Endothelial cell (in vitro differentiated cells): ENCODE measurements at places on chromosomes 7 and 10.
A peak's percentile ranks its signal among the peaks of the same experiment; 100 is the strongest.

DNA sequence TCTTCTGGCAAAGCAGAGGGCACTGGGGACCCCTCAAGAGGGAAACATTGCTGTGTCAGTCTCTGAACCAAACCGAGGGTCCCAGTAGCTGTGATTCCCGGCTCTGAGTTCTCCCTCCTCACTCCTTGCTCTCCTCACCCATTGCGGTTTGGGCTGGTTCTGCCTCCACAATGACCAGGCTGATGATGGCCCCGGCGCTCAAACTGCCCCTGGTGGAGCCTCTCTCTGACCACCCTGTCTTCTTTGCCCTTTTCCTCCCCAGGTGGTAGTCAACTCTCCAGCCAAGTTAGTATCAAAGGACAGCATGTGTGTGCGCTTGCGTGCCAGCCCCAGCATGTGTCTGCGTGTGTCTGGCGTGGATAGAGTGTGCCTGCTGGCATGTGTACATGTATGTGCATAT lies 17.1 kb downstream of the LDB3 start:
- H3K4me1 ChIP-seq, result peaks cover 3% of the 10 kb centered on the region
- H3K27me3 ChIP-seq, result peaks cover 7% of the 10 kb centered on the region
- H3K36me3 ChIP-seq, result no peaks in the 10 kb centered on the region
- peak overlapping the region; percentile 75 for H3K27ac ChIP-seq

- H3K4me1 ChIP-seq, result peaks cover 17% of the 10 kb centered on the region
- H3K27me3 ChIP-seq, result peaks cover 2% of the 10 kb centered on the region
- H3K27ac ChIP-seq, result no peak overlapping the region
- H3K4me3 ChIP-seq, result no peak overlapping the region
- peaks cover 5% of the 10 kb centered on the region for H3K36me3 ChIP-seq
These were observed 78.8 kb downstream of the FAM13C start for GRCh38 chr10:59283456-59284091.

DNA sequence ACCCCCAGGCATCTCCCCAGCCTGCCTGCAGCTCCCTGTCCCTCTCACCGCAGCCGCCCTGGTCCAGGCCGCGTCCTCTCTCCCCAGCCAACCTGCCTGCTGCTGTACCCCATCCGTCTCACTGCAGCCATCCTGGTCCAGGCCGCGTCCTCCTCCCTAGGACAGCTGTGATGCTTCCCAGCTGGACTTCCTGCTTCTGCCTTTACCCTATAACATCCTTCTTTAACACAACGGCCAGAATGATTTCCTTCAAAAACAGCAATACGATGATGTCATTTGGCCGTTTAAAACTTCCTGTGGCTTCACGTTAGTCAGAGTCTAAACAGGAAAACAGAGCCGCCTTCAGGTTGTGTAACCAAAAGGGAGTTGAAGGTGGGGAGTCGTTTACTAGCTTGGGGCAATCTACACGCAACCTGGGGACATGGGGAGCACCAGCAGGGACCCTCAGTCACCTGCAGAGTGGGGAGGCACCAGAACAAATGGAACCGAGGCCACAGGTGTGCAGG lies 32.2 kb upstream of the ZFAND2A start:
- no peaks in the 10 kb centered on the region for H3K36me3 ChIP-seq
- H3K4me1 ChIP-seq, result peaks cover 12% of the 10 kb centered on the region
- peak; percentile 46 for DNase-seq

DNA sequence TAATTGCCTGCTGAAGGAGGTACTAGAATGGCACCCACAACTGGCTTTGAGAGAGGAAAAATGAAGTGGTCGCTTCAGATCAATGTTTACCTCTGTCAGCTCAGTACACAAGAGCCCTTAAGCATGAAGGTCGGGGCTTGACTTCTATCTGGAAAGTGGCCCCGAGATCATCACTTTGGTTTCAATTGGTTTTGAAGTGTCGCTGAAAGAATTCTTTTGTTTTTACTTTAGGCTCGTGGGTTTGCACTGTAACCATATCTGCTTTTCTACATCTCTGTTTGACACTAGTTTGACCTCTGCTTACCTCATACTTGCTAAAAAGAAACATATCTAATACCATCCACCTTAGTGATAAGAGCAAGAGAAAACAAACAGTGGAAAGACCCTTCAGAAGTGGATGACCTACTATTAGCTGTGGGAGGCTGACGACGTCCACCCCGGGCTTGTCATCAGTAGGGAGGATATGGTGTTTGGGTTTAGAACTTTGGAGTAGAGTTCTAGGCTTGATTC lies 361.8 kb downstream of the GATA3 start:
- no peak for DNase-seq
- no peak overlapping the region for H3K27ac ChIP-seq
- no peak overlapping the region for H3K4me3 ChIP-seq
- H3K27me3 ChIP-seq, result peaks cover 1% of the 10 kb centered on the region

DNA sequence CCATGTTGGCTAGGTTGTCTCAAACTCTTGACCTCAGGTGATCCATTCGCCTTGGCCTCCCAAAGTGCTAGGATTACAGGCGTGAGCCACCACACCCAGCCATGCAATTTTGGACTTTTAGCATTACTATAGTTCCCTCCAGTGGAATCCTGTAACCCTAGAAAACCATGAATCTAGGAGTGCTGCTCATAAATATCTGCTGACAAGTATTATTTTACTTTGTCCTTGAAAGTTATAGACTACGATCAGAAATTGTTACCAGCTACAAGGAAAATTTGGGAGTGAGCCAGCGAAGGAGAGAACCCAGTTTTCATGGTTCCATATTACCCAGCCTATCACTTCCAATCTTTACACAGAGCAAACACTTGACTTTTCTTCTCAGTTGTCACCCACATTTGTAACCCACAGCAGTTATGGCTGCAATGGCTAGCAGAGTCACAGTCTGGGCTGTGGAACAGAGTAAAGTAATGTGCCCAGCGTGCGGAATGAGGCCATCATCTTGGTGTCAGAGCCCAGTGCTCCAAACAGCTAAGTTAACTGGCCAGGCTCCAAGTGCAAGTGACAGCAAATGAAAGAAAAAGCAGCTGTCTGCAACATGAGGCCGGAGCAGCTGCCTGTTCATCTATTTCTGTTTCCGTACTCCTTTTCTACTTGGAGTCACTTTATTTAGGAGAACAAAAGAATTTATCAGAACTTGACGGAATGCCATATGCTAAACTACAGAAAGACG lies 29.9 kb downstream of the ZC3HC1 start:
- H3K4me1 ChIP-seq, result no peaks in the 10 kb centered on the region
- H3K4me3 ChIP-seq, result no peak overlapping the region
- no peak overlapping the region for H3K27ac ChIP-seq
- peaks cover 31% of the 10 kb centered on the region for H3K36me3 ChIP-seq
- H3K27me3 ChIP-seq, result no peaks in the 10 kb centered on the region

- H3K27me3 ChIP-seq, result peaks cover 4% of the 10 kb centered on the region
- H3K36me3 ChIP-seq, result peaks cover 39% of the 10 kb centered on the region
- no peak overlapping the region for H3K27ac ChIP-seq
- no peak overlapping the region for H3K4me3 ChIP-seq
- no peaks in the 10 kb centered on the region for H3K4me1 ChIP-seq
These were observed 51.9 kb upstream of the PRKAR1B start for GRCh38 chr7:778968-779451.

GRCh38 chr10:100917071-100917470 lies 4.3 kb downstream of the SLF2 start:
- no peaks in the 10 kb centered on the region for H3K27me3 ChIP-seq
- no peak overlapping the region for H3K4me3 ChIP-seq
- H3K27ac ChIP-seq, result no peak overlapping the region
- peaks cover 5% of the 10 kb centered on the region for H3K36me3 ChIP-seq

DNA sequence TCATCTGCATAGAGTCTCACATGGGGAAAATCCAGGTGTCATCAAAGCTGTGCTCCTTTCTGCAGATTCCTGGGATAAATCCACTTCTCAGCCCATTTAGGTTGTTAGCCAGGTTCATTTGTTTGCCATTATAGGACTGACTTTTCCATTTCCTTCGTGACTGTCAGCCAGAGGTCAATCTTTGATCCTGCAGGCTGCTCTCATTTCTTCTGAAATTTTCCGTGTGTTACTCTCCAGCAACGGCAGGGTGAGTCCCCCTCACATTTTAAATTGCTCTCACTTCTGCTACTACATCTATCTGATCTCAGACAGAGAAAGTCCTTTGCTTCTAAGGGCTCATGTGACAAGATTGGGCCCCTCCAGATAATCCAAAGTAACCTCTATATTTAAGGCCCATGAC lies 150.7 kb upstream of the BET1 start:
- no peaks in the 10 kb centered on the region for H3K36me3 ChIP-seq
- H3K27ac ChIP-seq, result no peak overlapping the region
- no peak overlapping the region for H3K4me3 ChIP-seq

- no peak overlapping the region for H3K4me3 ChIP-seq
- H3K27me3 ChIP-seq, result no peaks in the 10 kb centered on the region
- no peak overlapping the region for H3K27ac ChIP-seq
- no peaks in the 10 kb centered on the region for H3K36me3 ChIP-seq
These were observed 207.3 kb upstream of the POT1 start for GRCh38 chr7:125136755-125137532.

DNA sequence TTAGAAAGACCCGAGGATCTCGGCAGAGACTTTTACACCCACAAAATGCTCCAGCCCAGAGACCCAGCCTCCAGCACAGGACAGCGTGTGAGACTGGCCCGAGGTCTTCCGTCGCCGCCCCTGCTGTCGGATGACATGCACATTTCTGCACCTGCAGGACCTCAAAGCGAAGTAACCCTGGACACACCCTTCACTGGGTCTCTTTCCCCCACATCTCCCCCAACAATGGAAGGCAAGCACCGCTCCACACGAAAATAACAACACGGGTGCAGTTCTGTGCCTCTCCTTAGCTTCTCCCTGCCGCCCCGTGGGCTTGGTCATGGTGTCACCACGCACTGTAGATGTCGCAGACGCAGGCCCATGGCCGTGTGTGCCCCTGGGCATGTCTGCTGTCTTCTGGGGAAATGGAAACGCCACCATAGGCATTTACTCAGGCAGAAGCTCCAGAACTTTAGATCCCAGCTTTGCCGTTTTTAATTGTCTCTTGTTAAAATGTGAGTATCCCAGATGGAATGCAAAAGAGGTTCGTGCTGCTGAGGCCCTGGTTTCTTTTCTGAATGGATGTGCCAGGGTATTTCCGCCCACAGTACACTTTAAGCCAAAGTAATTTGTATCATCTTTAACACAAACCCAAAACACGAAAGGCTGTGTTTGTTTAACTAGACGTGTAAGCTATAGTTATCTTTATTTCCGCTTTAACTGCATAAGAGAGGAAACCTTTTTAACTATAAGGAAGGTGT lies 237.9 kb downstream of the MGMT start:
- peaks cover 8% of the 10 kb centered on the region for H3K27me3 ChIP-seq
- DNase-seq, result no peak
- H3K4me1 ChIP-seq, result peaks cover 17% of the 10 kb centered on the region
- no peak overlapping the region for H3K27ac ChIP-seq
- no peak overlapping the region for H3K4me3 ChIP-seq

- peaks cover 3% of the 10 kb centered on the region for H3K27me3 ChIP-seq
- no peak overlapping the region for H3K27ac ChIP-seq
- H3K36me3 ChIP-seq, result no peaks in the 10 kb centered on the region
- no peak for DNase-seq
- H3K4me3 ChIP-seq, result no peak overlapping the region
These were observed 83.2 kb upstream of the SGCE start for GRCh38 chr7:94739180-94739579.

GRCh38 chr10:72336259-72337038 lies 18.3 kb downstream of the DNAJB12 start:
- no peak overlapping the region for H3K27ac ChIP-seq
- DNase-seq, result no peak
- peaks cover 14% of the 10 kb centered on the region for H3K4me1 ChIP-seq

- H3K4me3 ChIP-seq, result no peak overlapping the region
- H3K4me1 ChIP-seq, result peaks cover 23% of the 10 kb centered on the region
- no peaks in the 10 kb centered on the region for H3K36me3 ChIP-seq
- no peak overlapping the region for H3K27ac ChIP-seq
- DNase-seq, result no peak
These were observed 984.3 kb downstream of the REEP3 start for GRCh38 chr10:64505501-64505900.

- no peak overlapping the region for H3K4me3 ChIP-seq
- H3K4me1 ChIP-seq, result peaks cover 27% of the 10 kb centered on the region
- no peaks in the 10 kb centered on the region for H3K36me3 ChIP-seq
- no peak for DNase-seq
- no peak overlapping the region for H3K27ac ChIP-seq
These were observed 127.3 kb downstream of the LHPP start for GRCh38 chr10:124588736-124589490.

- no peak overlapping the region for H3K4me3 ChIP-seq
- DNase-seq, result no peak
- H3K27ac ChIP-seq, result no peak overlapping the region
- H3K4me1 ChIP-seq, result no peaks in the 10 kb centered on the region
These were observed 636.8 kb downstream of the PHTF2 start for GRCh38 chr7:78435355-78435754.

- no peak for DNase-seq
- no peak overlapping the region for H3K27ac ChIP-seq
- peaks cover 17% of the 10 kb centered on the region for H3K36me3 ChIP-seq
- H3K27me3 ChIP-seq, result peaks cover 16% of the 10 kb centered on the region
- no peak overlapping the region for H3K4me3 ChIP-seq
These were observed 109.8 kb downstream of the SH3PXD2A start for GRCh38 chr10:103745341-103746247.

DNA sequence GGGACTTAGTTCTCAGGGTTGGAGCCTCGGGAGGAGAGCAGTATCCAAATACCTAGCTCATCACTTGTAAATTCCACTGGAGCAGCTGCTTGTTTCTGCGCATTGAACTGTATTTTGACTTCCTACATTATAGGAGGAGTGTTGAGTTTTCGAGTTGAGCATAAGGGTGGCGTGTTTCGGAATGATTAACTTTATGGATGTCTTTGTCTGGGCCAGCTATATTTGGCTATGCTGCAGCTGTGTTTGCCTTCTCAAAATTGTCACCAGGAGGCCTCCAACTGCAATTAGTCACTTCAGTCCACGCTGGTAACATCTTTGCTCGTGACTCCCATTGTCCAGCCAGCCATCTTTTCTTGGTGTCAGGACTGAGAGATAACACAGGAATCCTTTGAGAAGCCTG lies 9.1 kb downstream of the CELF2 start:
- no peak overlapping the region for H3K27ac ChIP-seq
- DNase-seq, result no peak
- peaks cover 18% of the 10 kb centered on the region for H3K4me1 ChIP-seq
- H3K4me3 ChIP-seq, result no peak overlapping the region

DNA sequence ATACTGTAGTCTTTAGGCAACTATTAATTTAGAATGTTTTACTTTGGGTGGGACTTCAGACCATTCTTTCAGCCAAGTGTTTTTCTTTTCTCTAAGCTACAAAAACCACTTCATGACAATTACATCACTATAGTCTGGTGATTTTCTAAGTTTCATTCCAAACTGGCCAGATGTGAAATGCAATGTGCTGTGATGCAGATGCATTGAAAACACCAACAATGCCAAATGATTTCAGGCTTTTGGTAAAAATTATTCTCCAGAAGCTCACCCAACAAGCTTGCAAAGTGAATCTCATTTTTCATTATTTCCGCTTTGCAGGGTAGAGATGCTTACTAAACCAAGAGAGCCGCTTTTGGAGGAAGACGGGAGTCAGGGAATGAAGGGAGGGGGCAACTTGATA lies 118.4 kb upstream of the ANK3 start:
- H3K36me3 ChIP-seq, result no peaks in the 10 kb centered on the region
- H3K4me3 ChIP-seq, result no peak overlapping the region
- no peak for DNase-seq
- no peaks in the 10 kb centered on the region for H3K27me3 ChIP-seq
- H3K4me1 ChIP-seq, result peaks cover 10% of the 10 kb centered on the region
